Spinal cord (tissue), 10 donors: ENCODE measurements at places on chromosomes 2 and 18.

- peak; percentile 4 for DNase-seq
Observed at GRCh38 chr2:102891296-102891695, 129.5 kb downstream of the TMEM182 start.

GRCh38 chr2:215861607-215862350, 151.6 kb downstream of the MREG start:
- DNase-seq: no peak

GRCh38 chr2:104312684-104313083, 541.2 kb upstream of the POU3F3 start:
- DNase-seq: no peak

GRCh38 chr2:12456293-12457106, 260.2 kb upstream of the TRIB2 start:
- no peak for DNase-seq

DNA sequence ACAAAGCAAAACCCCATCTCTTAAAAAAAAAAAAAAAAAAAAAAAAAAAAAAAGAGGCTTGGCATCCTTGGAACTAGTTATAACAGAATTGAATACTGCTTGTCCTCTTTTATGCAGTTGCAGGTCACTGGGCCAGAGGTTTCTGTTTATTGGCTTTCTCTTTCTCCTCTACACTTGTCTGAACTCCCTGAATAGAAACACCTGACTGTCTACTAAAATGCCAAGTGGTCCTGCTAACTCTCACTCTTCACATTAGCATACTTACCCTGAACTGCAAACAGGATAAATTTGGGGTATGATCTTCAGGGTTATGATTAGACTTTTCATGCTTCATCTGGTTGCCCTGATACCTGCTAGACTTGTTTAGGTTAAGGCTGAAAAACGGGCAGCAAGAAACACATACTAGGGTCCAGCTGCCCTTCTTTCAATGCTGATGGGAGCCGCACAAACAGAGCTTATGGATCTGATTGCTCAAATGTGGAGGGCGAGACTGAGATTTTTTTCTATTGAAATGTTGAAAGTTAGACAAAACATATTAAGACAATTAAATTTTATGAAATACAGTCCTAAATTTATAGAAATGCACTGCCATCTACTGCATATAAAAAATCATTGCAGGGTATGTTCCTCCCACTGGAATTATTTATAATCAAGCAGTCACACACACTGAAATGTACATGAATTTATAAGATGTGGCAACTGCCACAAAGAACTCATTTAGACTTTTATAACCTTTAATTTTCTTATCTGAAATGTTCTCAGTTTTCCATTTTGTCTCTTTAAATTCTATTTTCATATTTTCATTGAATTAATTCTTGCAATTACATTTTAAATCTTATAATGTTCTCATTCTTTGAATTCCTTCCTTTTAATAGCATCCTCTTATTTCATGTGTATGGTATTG, 40.8 kb downstream of the GTF3C3 start:
- DNase-seq: no peak

GRCh38 chr2:138306626-138307025, 194.9 kb upstream of the SPOPL start:
- DNase-seq: no peak
